ENCODE measurements at places on chromosomes 13 and 19.
A peak's percentile ranks its signal among the peaks of the same experiment; 100 is the strongest.

DNA sequence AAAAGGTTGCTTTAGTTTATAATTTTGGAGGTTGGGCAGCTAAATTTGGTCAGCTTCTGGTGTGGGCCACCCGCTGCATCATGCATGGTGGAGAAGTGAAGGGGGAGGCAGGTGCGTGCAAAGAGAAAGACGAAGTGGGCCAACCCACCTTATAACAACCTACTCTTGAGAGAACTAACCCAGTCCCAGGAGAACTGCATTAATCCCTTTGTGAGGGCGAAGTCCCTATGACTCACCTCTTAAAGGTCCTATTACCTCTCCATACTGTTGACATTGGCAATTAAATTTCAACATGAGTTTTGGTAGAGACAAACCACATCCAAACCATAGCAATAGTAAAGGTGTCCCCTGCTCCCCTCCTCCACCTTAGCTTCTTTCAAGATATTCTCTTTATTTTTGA is 7.7 kb upstream of the FGF9 start:
- DNase-seq, result no peak

DNA sequence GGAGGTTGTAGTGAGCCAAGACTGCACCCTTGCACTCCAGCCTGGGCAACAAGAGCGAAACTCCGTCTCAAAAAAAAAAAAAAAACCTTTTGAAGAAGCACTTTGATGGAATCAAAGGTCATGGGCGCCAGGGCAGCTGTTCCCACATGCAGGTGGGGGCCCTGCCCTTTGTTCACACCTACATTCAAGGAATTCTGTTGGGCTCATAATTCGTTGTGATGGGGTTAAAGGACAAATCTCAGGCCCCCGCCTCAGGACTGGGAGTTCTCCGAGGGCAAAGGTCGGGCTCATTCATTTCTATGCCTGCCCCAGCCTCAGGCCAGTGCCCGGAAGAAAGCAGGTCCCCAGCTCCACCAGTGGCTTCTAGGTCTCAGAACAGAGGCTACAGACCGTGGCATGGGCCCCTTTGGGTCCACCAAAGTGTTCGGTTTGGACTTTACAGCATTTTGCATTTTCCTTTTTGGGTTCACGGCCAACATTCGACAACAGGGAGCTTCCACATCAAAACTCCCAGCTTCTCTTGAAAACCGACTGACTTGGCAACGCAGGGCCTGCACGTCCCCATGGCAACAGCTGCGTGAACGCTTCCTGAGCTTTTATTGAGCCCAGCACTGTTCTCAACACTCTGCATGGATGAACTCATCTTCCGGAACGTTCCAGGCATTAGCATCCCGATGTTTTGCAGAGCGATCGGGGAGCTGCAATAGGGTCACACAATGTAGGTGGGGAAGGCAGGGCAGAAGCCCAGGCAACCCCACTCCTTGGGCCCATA is 10.1 kb upstream of the GTF2F1 start:
- DNase-seq, result no peak

- DNase-seq, result no peak
Observed at GRCh38 chr13:90553159-90553558, 794.3 kb upstream of the MIR17HG start.

GRCh38 chr19:3586127-3586626 is 899 bp downstream of the GIPC3 start:
- DNase-seq, result peak; percentile 27

- DNase-seq, result no peak
Observed at GRCh38 chr13:104593251-104593576, 1527.0 kb upstream of the SLC10A2 start.

Data from activated gamma-delta T cell treated with anti-CD3 and anti-CD28 coated beads, Interleukin-2, amount 50 U/mL, for 16 hours (primary cell).